ENCODE measurements at places on chromosomes 2 and 18.

DNA sequence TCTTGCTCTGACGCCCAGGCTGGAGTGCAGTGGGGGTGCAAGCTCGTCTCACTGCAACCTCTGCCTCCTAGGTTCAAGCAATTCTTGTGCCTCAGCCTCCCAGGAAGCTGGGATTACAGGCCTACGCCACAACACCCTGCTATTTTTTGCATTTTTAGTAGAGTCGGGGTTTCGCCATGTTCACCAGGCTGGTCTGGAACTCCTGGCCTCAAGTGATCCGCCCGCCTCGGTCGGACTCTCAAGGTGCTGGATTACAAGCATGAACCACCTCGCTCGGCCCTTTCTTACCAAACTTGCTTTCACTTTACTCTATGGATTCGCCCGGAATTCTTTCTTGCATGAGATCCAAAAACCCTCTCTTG is 3.1 kb upstream of the FZD5 start:
- no peak for DNase-seq

DNA sequence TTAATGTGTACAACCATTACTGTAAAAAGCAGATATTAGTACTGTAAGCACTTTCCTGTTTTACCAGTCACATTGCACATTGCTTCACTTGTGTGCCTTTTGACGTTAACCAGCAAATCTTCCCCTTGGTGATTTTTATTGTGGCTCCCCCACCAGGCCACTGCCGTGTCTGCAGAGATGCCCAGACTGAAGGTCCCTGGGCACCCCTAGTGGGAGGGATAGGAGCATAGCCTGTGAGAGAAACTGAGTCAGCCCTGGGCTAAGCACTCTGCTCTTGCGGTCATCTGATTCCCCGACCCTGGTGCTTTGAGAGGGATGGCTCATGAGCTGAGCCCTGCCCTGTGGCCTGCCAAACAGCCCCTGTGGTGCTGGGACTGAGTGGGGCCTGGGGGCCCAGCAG is 73.4 kb downstream of the INPP4A start:
- no peak for DNase-seq

DNA sequence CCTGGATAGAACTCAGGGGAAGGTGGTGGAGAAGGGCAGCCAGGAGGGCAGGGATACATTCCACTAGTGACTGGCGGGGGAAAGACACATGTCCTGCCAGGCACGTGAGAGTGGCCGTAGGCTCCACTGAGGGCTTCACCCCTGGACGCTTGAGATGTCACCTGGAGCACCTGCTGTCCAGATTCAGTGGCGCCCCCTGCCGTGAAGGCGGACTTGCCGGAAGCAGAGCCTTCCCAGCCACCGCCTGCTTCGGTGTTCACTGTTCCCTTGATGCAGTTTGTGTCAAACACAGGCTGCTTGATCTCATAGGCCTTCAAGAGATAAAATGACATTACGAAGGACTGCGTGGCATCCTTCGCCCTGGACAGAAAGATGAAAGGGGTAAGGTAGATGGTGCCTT is 335.3 kb downstream of the ZNF521 start:
- DNase-seq = no peak

DNA sequence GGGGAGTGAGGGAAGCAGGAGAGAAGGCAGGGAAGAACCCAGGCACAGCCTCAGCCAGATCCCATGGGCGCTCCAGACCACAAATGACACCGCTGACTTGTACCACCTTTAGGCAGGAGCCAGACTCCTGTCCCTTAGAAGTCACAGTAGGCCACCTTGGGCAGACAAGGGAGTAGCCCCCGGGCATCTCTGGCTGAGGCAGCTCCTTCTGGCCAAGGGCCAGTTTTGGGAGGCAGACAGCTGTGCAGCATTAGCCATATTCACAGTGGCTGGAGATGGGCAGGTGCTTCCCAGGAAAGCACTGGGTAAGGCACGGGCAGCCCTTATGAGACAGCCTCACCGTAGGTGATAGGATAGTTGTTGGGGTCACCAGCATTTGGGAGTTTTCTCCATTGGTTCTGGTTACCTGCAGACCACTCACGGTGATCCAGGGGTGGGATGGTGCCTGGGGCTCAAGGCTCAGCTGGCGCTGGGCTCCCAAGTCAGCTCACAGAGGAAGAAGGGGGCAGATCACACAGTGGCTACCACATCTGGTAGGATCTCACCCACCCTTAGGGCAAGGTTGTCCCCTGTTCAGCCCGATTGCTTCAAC is 2.1 kb downstream of the ASTL start:
- no peak for DNase-seq

GRCh38 chr2:193496786-193497185 is 1302.1 kb upstream of the TMEFF2 start:
- DNase-seq = no peak

- DNase-seq = no peak
These were observed 167.8 kb downstream of the PMAIP1 start for GRCh38 chr18:60067426-60068210.

DNA sequence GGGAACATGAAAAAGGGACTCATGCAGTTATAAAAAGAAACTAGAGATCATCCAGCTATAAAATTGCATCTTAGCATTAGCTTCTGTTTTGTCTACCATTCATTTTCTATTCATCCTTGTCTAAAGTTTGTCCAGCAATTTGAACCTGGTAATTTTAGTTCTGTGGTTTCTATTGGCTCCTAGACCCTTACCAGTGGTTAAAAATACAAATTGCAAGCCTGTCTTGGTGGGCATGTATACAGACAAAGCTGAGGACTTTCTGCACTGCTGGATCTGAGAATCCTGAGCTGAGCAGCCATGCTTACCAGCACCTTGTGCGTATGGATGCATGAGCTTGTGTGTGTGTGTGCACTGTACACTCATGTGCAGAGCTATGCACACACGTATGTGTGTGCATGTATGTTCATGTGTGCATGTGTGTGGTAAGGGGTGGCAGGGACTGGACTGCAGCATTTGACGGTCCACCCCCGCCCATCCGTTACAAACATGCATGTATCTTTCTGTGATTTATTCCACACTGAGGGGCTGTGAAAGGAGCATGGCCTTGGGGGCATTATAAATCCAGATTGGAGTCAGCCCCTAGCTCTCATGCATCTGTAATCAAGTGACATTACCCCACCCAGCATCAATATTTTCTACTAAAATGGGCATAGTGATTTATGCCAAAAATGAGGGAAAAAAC is 144.7 kb downstream of the FAM210A start:
- DNase-seq = no peak

GRCh38 chr2:27078267-27079194 is at the start of gene EMILIN1:
Gene EMILIN1, plus strand, starts transcription at chr2:27078615. Its CDS starts 451 bp downstream, at chr2:27079066.
- peak; percentile 85 for DNase-seq

DNA sequence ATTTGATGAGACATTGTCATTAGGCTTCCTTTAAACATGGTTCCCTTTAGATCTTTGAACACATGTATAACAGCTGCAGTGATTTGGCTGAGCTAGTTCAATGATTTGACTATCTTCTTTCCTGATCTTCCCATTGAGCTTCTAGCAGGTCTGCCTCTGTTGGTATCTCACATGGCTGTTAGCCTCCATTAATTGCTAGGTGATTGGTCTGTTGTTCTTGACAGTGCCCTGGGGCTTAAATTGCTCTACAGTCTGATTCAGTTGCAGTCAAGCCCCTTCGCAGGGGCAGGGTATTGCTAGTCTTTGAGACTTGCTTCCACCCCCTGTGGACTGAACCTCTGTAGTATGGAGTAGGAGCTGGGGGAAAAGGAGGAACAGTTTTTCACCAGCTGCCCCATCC is 24.1 kb downstream of the SKA1 start:
- no peak for DNase-seq

GRCh38 chr18:25457601-25458000 is 105.6 kb upstream of the ZNF521 start:
- DNase-seq = no peak

DNA sequence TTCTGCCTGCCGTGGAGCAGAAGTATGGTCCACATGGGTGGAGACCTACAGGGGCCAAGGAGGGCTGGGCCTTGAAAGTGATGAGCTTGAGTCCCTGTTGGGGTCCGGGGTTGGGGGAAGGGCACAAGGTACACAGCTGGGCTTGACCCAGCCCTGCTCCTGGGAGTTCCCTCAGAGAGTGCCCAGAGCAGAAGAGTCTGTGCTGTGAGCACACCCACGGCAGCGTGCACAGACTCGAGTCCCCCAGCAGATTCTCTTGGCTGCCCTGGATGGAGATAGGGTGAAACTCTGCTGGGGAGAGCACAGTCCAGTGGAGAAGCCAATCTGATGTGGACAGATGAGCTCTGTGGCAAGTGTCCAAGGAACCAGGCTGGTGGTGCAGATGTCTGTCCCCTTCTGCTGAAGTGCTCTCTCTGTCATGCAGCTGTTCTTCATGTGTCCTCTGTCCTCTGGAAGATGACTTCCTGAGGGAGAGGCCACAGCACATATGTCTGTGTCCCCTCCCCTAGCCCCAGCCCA is 27.5 kb downstream of the INPP4A start:
- no peak for DNase-seq

DNA sequence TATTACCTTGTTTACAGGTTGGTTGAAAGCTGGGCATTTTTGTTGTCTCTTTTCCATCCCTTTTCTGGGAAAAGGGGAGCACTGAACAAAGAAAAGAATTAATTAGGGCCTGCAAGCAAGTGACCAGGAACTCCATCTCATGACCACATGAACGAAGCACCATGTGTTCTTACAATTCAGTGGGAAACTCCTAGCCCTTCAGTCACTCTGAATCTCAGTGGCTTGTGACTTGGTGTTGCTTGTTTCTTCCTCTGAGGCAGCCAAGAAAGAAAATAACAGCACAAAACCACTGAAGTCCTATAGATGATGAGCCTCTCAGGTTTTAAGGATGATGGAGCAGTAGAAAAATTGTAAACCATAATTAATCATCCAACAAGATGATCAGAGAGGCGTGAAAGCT is 129.1 kb upstream of the CAB39 start:
- no peak for DNase-seq

- DNase-seq = no peak
These were observed 10.8 kb downstream of the SPDYA start for GRCh38 chr2:28821295-28821958.

DNA sequence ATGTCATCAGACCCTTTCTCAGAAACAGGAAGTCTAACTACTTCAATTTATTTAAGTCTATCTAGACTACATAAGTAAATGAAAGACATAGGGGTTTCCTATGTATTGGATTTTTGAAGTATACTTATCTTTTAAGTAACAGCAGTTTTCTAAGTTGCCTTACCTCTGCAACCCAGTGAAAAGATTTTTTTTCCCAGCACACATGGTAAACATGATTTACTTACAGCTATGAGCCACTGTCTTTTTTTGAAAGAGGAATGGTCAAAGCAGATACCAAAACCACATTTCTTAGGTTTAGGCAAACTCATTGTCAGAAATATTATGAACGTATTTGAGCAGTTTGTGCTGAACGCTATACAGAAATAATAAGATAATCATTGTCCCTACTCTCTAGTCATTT is 78.7 kb upstream of the OTX1 start:
- no peak for DNase-seq

GRCh38 chr2:174682578-174683391 is 81.5 kb downstream of the CHRNA1 start:
- peak; percentile 64 for DNase-seq

- no peak for DNase-seq
These were observed 41.9 kb upstream of the ITPRID2 start for GRCh38 chr2:181849601-181850000.

- DNase-seq = peak; percentile 87
These were observed at the start of gene VSNL1 for GRCh38 chr2:17540093-17540812. Gene VSNL1, plus strand, starts transcription at chr2:17540696. Its CDS starts 51,379 bp downstream, at chr2:17592075.

GRCh38 chr2:169900686-169901085 is 73.4 kb downstream of the UBR3 start:
- no peak for DNase-seq

DNA sequence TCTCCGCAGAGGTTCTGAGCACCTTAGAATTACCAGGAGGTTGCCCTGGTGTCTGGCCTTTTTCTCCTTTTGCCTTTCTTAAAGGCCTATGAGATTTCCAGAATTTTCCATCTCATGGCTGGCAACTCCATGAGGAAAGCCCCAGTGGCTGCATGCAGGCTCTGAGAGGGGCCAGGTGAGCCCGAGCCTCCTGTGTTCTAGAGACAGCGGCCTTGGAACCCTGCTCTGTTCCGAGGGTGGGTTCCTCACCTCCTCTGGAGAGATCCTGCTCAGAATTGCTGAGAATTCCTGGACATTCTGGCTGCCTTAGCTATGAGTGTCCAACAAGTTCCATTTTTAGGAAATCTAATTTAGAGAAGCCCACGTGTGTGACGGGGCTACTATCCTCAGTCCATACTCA is 35.7 kb upstream of the HPCAL1 start:
- no peak for DNase-seq

GRCh38 chr2:164818149-164819136 is 23.2 kb downstream of the COBLL1 start:
- DNase-seq = no peak

DNA sequence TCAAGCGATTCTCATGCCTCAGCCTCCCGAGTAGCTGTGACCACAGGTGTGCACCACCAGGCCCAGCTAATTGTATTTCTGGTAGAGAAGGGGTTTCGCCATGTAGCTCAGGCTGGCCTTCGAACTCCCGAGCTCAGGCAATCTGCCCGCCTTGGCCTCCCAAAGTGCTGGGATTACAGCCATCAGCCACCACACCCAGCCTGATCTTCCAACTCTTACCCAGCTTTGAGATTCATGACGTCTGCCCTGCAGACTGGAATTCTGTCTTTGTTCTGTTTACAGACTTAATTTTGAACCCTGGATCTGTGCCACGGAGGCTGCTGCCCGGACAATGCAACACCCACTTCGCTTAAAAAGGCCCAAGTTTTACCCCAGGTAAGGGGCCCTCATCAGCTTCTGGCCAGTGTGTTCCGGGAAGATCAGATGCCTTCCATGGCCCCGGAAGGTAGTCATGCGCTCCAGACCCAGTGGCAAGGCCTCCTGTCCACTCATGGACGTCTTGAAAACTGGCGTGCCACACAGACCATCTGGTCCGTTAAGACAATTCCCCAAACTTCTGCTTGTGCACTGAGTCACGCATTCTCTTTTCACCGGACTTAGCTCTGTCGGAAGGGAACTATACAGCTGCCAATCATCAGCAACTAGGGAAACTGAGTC is 5.5 kb downstream of the PXDN start:
- peak; percentile 5 for DNase-seq

- DNase-seq = no peak
These were observed 22.6 kb downstream of the TCF23 start for GRCh38 chr2:27171351-27171848.
